ENCODE measurements at places on chromosomes 11 and 22.

- DNase-seq = no peak
Measured at GRCh38 chr11:4826425-4826824, 5.3 kb downstream of the OR51F2 start.

DNA sequence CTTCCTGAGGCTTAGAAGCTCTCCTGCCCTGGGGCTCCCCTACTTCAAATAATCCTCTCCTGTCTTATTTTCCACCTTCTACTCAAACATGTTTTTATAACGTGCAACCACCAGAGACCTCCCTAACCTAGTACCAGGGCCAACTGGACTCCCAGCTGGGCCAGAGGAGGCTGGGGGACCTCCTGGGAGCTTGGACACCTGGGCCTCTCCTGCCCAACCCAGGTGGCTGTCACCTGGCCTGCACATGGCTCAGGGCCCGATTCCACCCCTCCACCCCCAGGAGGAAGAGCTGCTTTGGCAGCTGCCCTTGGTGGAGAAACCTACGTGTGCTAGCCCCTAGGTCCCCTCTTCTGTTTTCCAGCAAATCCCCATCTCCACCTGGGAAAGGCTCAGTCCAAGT, 105.2 kb downstream of the ABTB2 start:
- no peak for DNase-seq

DNA sequence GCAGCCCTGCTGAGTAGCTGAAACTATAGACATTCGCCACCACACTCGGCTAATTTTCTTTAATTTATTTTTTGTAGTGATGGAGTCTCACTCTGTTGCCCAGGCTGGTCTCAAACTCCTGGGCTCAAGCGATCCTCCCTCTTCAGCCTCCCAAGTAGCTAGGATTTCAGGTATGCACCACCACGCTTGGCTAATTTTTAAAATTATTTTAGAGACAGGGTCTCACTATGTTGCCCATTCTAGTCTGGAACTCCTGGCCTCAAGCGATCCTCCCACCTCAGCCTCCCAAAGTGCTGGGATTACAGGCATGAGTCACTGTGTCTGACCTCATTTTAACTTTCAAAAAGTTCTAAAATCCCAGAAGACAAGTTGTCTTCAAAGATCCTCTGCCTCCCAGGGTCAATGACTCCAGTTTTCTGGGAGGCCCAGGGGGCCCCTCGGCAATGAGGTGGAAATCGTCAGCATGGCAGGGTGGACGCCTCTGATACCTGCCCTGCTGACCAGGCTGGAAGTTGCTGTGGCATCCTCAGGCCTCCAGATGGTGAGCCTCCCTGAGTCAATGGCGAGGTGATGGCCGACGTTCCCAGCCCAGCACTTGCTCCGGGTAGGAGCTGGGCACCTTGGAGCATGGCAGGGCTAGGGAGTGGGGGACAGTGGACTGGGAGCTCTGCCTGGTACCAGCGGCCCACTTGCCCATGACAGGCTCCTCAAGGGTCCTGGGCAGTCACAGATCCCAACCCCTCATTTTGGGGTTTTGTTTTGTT, 31.1 kb downstream of the RPL3 start:
- DNase-seq = no peak

DNA sequence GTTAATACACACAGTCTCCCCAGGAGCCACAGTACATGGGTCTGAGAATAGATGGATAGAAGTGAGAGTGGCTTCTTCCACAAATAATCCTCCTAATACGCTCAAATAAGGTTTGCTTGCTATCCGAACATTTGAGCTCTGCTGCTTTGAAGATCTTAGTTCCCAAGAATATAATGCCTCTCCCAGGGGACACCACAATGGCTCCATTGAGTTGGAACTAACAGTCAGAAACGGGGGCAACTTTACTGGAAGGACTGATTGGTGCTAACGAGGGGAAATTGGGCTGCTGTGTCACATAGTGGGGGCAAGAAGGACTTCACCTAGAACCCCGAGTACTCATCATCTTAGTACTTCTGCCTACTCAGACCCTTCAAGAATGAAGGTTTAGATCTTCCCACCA, 66.2 kb downstream of the IGLL5 start:
- no peak for DNase-seq

GRCh38 chr11:203945-204586, 3.1 kb downstream of the BET1L start:
- no peak for DNase-seq

GRCh38 chr11:44632466-44633123, 67.1 kb downstream of the CD82 start:
- DNase-seq = no peak

GRCh38 chr11:16448123-16448717, 91.9 kb upstream of the SOX6 start:
- no peak for DNase-seq

- no peak for DNase-seq
Measured at GRCh38 chr11:124839128-124839971, 25.9 kb upstream of the ROBO3 start.

DNA sequence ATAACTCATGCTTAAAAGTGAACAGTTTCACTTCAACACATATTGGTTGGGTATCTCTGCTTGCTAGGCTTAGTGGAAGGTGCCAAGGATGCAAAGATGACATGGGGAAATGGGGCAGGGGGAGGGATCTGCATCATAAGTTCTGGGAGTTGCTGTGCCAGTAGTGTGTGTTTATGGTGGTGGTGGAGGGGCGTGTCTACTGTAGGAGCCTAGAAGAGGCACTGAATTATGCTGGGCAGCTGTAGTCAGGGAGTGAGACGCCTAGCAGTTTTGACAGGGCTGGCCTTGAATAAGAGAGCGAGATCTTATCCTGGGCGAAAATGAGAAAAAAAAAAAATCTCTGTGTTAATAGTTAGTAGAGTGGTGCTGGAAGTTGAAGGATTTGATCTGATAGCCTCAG, 3.0 kb downstream of the ELMOD1 start:
- DNase-seq = no peak

- DNase-seq = no peak
Measured at GRCh38 chr11:72321381-72321996, 77.5 kb upstream of the PHOX2A start.

DNA sequence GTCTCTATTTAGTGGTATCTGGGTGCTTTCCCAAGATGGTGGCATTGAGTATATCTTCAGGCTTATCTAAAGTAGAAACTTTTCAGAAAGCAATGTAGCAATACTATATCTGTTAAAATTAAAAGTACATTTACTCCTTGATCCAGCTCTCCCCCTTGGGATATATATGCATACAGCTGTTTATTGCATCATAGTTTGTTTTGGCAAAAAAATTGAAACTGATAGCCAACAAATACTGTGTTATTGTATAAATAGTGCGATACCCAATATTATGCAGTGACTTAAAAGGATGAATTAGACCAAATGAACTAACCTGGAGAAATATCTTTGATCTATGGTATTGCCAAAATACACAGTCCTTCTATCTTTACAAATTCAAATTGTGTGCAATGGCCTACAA, 8.4 kb upstream of the OR10A3 start:
- no peak for DNase-seq

GRCh38 chr11:41789376-41789775, 329.9 kb upstream of the LRRC4C start:
- no peak for DNase-seq

- no peak for DNase-seq
Measured at GRCh38 chr11:567629-568292, 7.0 kb downstream of the RASSF7 start.

GRCh38 chr11:93278976-93279375, 51.6 kb upstream of the DEUP1 start:
- DNase-seq = no peak

DNA sequence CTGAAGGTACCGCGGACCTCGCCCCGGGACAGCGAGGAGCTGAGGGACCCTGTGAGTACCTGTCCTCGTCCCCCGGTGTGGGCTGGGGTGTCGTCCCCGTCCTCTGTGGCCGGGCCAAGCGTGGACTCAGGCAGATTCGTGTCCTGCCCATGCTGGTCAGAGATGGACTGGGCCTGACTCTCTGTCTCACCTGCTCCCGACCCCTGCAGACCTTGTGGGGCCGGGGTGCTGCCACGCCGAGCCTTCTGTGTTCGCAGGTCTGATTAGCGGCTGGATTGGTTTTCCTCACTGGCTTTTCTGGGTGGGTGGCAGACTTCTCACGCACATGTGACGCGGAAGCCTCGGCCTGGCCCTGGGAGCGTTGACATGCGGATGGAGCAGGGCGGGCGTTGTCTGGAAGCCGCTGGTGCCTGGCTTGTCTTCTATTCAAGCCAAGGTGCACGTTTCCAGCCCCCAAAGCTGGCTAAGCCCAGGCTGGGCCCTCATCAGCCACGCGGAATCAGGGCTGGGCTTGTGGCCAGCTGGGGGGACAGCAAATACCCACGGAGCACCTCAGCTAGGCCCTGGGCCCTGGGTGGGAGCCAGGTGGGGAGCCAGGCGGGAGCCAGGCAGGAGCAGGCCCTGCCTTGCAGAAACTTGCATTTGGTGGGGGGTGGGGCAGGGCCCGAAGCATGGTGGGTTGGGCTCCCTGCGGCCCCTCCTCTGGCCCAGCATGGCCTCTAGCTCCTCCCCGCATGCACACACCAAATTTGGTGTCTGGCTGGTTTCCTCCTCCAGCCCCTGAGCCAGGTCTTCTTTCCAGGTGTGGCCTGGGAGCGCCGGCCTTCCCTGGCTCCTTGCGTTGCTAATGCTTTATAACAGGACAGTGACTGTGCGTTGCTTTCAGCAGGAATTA, 7.0 kb downstream of the GRAMD4 start:
- DNase-seq = no peak

GRCh38 chr11:77249427-77249826, 52.1 kb downstream of the GDPD4 start:
- no peak for DNase-seq

- DNase-seq = no peak
Measured at GRCh38 chr11:9625162-9625561, 38.7 kb upstream of the SWAP70 start.

GRCh38 chr11:35735903-35736302, 73.3 kb downstream of the TRIM44 start:
- DNase-seq = peak; percentile 63

DNA sequence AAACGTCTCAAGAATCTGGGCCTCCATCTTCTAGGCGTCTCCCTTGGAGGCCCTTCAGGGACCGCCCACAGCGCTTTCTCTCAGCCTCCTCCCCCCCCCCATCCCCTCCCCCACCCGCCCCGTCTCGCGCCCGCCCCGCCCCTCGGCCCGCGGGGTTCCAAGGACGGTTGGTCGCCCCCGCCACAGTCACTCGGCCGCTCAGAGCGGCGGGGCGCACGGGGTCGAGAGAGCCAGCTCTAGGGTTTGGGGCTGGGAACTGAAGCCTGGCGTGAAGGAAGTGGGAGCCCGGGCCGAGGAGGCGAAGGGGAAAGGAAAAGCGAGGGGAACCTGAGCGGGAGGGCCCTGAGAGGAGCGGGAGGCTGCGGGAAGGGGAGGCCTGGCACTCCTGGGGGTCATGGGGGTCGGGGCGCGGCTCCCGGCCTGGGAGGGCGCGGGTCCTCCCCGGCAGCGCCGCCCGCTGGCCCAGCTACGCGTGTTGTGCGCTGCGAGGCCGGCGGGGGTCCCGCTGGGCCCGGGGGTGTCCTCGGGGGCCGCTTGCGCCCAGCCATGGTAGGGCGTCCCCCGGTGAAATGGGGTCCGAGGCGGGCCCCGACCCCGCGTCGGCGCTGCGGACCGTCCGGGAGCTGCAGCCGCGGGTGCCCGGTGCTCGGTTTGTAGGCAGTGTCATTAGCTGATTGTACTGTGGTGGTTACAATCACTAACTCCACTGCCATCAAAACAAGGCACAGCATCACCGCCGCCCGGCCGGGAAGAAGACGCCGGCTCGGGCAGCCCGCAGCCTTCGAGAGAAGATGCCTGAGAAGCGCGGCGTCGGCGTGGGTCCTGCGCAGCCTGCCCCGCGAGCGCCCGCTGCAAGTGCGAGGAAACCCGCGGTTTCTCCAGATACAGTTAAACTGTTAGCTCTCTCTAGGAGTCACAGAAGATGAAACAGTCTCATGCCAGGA, at the start of gene BTG4:
Gene BTG4, minus strand, starts transcription at position 91 of the 944 bp plus-strand sequence. CDS start 13,610 bp downstream, outside the sequence.
- DNase-seq = peak; percentile 11

DNA sequence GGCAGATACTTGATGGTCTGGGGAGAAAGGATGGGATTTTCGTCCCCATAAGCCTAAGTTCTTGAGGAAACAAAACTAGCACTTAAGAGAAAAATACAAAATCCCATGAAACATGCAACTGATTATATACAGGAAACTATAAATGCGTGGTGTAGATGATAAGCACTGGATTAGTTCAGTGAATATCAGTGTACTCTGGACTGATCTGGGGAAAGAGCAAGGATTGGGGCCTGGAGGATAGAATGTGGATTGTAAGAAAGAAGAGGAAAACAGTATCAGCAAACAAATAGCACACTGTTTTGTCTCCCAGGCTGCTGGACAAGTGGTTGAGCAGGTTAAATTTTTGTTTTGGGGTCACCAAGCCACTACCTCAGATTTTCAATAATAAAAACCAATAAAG, 49.8 kb downstream of the DCUN1D5 start:
- DNase-seq = no peak

DNA sequence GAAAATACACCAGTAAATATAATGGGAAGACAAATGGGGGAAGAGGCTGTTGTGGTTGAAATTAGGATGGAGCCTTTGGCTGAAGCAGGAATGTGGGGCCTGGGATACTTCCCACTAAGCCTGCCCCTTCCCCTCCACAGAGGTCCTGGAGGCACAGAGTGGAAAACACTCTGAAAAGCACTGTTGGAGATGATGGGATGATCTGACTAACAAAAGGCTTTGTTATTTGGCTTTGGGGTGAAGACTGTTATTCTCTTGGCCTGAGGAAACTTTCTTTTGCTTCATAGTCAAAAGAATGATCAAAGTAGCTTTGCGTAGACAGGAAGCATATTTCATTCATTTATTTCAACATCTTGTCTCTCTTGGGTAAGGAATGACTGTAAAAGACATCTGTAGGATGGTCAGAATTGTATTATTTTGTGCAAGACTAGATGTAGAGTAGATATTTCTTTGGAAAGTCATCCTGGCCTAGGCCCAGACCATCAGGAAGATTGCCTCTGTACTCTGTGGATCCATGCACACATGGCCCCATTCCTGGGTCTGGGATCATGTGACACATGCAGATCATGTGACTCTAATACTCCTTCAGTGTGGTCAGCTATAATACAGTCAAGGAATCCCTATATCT, 111.4 kb downstream of the SPON1 start:
- no peak for DNase-seq

- DNase-seq = no peak
Measured at GRCh38 chr22:22386602-22387385, 121.7 kb downstream of the ZNF280B start.

- no peak for DNase-seq
Measured at GRCh38 chr11:44581246-44581645, 15.8 kb downstream of the CD82 start.
